Non-pigmented ciliary epithelial cell (primary cell): ENCODE measurements at places on chromosomes 12 and 14.
A peak's percentile ranks its signal among the peaks of the same experiment; 100 is the strongest.

DNA sequence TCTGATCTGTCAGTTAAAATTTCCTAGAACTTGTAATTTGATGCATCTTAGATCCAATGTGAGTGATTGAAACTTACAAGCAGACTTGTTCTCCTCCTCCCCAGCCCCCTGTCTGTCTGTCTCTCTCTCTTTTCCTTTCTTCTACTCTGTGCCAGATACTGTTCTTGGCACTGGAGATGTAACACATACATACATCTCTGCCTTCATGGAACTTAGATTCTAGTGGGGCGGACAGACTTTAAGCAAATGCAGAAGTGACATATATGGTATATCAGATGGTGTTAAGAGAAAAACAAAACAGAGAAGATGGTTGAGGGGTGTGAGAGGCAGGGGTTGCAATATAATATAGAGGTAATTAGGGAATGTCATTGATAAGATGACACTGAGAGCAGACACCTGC, 6.6 kb downstream of the CHST11 start:
- no peak for DNase-seq

DNA sequence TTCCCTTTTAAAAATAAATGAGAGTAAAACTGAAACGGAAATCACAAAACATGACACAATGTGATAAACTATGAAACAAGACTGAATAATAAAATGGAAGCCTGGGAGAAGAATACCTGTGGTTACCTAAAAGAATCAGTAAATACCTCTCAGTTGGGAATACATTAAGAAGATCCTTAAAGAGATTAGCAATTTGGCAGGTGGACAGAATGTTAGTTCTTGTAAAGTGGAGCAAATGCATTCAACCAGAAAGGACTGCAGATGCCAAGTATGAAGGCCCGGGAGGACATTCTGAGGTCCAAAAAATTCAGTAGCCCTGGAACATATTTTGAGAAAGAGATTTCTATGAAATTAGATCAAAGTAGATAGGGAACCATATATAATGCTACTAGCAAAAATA, 861.3 kb upstream of the SEL1L start:
- no peak for DNase-seq

- DNase-seq = no peak
These were observed 46.0 kb downstream of the SH2B3 start for GRCh38 chr12:111451649-111452129.

- no peak for DNase-seq
These were observed 357.5 kb downstream of the FSCB start for GRCh38 chr14:44149597-44149996.

- DNase-seq = no peak
These were observed 126.7 kb upstream of the MDM1 start for GRCh38 chr12:68458866-68459265.

GRCh38 chr12:79662046-79662811, 28.5 kb downstream of the PAWR start:
- DNase-seq = peak; percentile 35

DNA sequence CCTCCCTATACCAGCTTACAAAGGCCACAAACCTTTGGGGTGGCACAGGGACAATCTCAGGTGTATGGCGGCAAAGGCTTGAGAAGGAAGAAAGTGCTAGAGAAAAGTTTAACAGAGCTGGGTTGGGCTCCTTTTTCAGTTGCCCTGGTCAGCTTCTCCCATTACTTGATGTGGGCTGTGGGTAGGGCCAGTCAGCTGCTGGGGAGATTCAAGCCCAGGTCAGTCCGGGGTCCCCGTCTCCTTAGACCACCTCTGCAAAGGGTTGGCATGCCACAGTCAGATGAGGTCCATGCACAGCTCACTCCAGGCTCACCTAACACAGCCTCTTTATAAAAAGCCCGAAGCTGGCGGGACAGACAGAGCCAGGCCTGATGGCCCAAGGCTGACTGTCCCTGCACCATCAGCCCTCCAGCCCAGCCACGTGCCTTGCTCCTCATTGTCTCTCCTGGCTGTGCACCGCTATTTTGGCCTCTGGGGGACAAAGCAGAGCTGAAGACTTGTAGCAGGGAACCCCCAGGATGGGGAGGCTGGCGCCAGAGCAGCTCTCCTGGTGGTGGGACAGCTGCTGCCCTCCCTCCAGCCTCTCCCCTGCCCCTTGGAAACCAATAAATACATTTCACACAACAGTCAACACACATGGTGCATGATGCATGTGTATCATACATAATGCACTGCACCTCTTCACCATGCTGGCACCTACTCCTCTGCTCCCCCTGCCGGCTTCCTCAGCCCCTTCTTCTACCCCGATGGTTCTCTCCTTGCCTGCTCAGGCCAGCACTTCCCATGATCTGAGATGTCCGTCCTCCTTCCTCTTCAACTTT, 61.7 kb upstream of the DDX11 start:
- no peak for DNase-seq

GRCh38 chr14:44449680-44450079, 57.4 kb downstream of the FSCB start:
- no peak for DNase-seq

DNA sequence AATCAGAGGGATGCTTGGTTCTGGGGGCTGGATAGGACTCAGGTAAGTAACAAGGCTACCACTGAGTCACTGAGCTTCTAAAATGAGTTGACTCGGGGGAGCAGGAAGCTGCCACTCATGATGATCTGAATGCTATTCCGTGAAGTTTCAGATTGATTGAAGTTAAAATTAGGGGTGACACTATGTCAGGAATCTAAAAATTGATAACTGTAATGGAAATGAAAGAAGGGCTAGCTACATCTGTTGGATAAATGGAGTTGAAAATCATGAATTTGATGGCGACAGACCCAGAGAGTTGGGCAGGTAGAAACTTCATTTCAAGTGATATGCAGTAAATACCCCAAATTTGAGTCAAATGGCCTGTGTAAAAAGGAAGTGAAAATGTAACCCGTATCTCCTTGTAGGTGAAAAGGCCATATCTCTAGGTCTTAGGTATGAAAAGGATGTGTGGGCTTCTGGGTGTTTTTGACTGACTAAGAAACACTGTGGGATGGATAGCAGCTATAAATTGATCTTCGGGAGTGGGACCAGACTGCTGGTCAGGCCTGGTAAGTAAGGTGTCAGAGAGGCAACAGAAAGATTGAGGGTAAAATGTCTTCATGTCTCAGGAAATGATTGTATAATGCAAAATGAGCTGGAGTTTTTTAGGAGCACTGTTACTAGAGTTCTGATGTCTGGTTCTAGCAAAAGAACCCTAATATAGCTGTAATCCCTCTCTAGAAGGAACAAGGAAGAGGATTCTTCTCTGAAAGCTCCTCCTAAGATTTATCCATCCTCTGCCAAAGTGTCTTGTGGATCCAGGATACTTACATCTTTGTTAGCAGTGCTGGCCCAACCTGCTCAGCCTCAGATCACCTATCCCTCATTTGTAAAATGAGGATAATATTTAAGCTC, 57.3 kb downstream of the DAD1 start:
- no peak for DNase-seq

DNA sequence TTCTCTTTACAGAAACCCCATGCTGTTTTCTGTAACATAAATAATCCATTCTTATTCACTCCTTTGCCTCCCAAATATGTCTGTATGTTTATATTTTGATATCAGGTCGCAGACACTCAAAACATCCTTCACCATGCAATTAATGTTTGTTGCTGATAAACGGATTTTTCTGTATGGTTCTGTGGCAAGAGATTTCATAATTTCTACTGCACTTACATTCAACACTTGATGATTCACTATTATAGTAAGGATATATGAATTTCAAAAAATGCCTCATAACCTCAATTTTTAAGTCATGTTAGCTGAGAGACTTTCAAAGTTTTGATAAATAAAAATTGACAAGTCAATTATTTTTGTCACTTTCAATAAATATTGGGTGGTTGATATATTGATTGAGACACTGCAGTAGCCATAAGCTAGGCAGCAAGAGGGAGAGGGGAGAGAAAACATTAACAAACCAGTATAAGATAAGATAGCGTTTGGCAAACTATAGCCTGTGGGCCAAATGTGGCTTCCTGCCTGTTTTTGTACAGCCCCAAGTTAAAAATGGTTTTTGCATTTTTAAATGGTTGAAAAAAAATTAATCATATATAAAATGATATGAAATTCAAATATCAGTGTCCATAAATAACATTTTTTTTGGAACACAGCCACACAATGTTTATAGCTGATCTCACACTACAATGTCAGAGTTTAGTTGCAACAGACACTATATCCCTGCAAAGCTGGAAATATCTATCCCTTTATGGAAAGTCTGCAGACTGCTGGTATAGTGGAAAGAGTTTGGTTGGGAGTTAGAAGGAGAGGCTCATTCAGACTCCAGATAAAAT, 18.3 kb downstream of the ALDH6A1 start:
- no peak for DNase-seq

DNA sequence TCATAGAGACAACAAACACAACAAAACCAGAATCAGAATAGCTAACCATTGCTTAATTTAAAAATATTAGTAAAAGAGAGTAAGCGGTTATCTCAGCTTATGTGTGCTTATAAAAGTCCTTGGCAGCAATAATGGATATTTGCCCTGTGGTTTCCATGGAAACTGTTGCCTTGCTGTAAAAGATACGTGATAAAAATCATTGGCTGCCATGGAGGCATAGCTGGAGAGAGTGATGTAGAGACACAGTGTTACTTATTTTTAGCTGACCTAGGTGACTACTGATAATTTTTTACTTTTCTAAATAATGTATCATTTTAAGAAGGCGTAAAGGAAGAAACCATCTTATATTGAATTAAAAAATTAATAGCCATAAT, 92.9 kb downstream of the ERC1 start:
- DNase-seq = no peak

GRCh38 chr12:28535216-28535615, 345.0 kb downstream of the CCDC91 start:
- peak; percentile 32 for DNase-seq

DNA sequence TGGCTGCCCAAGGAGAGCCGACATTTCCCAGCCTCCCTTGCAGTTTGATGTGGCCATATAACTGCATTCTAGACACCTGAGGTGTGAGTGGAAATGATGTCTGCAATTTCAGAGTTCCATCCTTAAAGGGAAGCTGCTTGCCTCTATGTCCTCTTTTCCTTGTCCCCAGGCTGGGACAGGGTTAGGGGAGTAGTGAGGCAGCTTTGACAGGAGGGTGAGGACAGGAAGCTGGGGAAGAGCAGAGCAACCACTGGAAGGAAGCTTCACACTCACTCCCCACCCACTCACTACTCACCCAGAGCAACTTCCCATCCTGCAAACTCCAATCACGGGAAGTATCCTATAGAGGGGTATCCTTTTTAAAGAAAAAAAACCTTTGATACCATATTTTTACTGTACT, 28.9 kb upstream of the LTA4H start:
- no peak for DNase-seq

DNA sequence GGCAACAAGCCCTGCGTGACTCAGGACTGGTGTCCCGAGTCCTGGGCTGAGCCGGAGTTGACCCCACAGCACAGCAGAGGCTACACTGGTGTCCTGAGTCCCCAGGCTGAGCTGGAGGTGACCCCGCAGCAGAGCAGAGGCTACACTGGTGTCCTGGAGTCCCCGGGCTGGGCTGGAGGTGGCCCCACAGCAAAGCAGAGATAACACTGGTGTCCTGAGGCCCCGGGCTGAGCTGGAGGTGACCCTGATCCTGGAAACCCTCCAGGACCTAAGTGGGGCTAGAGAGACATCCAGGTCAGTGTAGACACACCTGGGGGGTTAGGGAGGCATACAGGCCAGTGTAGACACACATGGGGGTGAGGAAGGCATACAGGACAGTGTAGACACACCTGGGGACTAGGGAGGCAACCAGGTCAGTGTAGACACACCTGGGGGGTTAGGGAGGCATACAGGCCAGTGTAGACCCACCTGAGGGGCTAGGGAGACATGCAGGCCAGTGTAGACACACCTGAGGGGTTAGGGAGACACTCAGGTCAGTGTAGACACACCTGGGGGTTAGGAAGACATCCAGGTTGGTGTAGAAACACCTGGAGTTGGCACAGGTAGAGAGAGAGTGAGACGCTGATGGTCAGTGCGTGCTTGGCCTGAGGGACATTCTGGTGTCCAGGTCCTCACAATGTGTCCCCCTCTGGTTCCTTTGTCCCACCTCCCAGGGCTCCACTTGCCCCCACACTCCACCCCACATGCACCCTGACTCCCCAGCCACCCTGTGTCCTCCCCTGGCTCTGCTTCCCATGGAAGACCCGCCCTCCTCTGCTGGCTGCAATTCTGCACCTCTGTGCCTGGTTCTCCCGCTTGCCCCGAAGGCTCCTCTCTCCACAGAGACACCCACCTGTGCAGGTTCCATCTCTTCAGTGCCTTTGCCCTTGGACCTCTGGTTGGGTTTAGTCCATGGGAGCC, 321.6 kb upstream of the SFSWAP start:
- DNase-seq = no peak

DNA sequence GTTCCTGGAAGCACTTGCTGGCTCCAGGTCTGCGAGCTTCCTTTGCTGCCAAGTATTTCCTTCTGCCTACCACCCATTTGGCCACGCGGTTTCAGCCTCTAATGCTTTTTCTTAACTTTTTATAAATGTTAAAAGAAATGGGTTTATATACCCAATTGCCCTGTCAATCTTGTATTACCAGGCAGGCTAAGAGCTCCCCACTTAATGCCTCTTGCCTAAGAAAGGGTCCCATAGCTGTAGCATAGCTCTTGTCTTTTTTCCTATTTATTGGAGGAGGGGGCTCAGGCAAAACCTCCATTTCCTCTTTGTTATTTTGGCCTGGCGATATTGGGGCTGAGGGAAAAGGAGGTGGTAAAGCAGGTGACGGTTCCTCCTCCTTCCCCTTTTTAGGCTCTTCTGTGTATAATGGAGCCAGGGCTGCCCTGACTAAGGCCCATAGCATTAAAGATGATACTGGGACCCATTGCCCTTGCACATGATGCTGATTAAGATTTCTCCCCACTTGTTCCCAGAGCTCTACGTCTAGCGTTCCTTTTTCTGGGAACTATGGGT, 21.6 kb upstream of the BLTP3B start:
- DNase-seq = no peak

GRCh38 chr12:91249054-91249453, 66.4 kb upstream of the DCN start:
- DNase-seq = no peak

DNA sequence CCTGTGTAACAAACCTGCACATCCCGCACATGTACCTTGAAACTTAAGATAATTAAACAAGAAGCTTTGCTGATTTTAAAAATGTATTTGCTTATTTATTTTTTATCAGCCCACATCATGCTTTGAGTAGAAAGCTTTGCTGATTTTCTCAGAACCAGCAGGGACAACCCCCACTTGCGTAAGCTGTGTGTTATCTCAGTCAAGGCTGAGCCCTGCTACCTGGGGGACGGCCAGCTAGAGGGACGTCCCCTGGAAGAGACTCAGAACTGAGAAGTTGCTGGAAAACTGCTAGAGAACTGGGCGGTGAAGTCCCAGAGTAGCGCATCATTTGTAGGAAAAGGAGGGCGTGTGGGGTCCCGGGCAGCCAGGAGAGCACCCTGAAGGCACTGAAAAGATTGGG, 4.1 kb upstream of the PLEK2 start:
- no peak for DNase-seq
